ENCODE measurements at places on chromosomes 5 and 9. TPM values are rescaled to one million over a fixed set of nuclear protein-coding genes. Genes with fewer than 3 reads are reported as not detected.
A peak's percentile ranks its signal among the peaks of the same experiment; 100 is the strongest.

Gene RAI14
- 67.0 TPM for total RNA-seq

GRCh38 chr9:137973829-137974416 lies 96.3 kb downstream of the CACNA1B start:
- no peak for ATAC-seq

GRCh38 chr9:21984101-21984500 lies 10.1 kb downstream of the CDKN2A start:
- ATAC-seq: no peak

DNA sequence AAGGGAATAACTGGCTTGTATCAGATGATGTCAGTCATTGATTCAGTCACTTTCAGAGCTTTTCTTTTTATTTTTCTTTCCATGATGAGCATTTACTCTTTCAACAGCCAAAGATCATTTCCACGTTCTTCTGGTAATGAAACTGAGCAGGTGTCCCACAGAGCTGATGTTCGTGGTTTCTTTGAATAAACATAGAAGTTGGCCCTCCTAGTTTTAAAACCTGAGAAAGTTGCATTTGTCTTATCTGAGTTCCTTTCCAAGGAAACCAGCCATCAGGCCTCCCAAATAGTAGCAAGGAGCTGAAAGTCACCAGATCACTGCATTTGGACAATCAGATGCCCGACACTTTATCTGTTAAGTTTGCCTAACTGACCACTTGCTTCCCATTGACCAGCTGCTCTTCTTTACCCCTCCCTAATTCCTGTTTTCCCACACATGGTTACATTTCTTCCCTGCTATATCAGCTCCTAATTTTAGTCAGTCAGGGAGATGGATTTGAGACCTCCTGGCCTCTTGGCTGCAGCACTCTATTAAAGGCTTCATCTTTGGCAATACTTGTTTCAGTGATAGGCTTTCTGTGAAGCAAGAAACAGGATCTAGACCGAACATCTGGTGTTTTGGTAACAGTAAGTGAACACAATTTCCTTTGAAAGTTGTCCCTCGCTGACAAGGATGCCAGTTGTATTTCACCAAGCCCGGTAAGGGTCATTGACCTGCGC lies 420.8 kb downstream of the CHSY3 start:
- ATAC-seq: no peak

DNA sequence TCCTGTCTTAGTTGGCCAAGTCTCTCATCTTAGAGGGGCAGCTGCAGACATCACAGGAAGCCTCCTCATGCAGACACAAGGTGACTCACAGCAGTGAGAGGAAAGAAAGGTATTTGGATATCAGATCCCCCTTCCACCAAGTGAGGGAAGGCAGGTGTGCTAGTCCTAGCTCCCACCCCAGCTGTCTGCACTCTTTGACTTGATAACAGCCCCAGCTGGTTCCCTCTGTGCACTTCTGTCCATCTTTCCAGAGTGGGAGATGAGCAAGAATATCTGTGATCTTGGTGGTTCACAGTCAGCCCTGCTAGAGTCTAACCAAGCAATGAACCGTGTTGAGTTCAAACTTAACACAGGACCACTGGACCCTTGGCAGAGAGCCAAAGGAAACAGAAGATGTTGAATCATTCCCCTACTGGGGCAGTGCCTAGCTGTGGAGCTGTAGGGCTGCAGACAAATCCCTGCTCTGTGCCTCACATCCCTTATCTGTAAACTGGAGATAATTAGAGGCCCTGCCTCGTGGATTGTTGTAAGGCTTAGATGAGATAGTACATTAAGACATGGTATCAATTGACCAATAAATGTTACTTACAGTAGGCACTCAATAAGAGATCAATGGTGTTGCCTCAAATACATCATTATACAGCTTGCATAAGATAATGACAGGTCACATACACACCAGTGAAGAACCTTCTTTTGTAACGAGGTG lies 39.1 kb downstream of the SH3RF2 start:
- ATAC-seq: no peak

- ATAC-seq: peak; percentile 72
Measured at GRCh38 chr5:87394411-87395165, 18.1 kb downstream of the CCNH start.

DNA sequence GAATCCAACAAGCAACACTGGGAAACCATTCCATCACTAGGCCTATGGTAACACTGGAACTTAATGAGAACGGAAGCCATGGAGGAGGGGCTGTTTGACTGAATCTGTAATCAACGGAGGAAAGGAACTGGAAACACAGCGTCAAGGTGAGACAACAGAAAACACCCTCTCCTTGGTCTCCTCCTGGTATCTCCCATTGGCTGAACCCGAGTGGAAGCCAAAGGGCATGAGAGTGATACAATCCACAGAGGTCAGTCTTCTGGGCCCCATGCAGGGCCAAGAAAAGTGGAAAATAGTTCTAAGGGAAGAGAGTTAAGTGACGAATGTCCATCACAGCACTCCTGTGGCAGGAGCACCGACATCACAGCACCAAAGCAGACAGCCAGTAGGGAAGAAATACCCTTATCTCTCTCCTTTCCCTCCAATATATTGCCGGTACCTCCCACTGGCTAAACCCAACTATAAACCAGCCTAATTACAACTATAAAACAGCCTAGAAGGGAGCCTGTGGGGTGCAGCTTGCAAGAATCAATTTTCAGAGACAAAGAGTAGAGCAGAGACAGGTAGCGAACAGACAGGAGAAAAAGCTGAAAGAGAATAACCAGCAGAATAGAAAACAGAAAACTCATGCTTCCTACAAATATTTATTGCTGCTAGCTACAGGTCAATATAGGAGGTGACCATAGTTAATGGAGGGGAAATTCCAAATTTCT lies 107.4 kb upstream of the IFNE start:
- ATAC-seq: no peak

All from gastroesophageal sphincter (tissue), 4 donors.